ENCODE measurements at places on chromosomes 11 and 22.

GRCh38 chr22:19382240-19382639, 49.3 kb downstream of the HIRA start:
- no peak for DNase-seq

DNA sequence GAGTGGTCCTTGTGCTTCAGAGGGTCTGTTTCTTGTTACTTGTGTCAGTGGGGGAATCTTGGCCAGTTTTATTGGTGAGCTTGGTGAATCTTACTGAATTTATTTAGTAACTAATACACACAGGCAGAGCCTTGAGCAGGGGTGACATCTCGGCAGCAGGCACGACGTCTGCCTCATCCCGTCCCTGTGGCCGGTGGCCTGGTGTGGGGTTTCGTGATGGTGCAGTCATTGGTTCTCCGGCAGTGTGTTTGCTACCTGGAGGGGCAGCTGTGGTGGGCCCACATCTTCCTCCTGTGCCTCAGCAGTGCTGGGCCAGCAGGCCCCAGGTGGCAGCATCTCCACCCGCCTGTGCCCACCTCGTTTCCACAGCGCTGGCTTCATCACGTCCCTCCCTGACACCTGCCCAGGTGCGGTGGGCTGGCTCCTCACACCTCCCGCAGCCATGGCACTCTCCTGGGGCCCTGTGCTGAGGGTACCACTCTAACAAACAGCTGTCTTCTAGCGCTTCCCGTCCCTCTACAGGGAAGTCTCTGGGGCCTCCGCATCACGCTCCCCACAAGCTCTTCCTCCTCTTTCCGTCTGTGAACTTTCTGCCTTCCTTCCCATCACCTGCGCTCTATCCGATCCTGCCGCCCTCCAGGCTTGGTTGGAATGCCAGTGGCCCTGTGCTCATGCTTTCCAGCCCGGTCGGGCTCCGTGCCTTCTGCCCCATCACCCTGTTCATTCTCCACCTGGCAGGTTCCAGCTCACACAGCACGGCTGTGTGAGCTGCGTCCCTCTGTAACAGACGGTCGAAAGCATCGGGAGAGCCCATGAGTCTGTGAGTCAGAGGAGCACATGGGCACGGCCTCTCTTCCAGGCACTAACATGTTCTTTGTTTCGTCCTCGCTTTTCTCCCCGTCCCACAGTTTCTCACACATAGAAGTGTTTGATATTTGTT, 203.4 kb downstream of the TBC1D22A start:
- peak; percentile 84 for DNase-seq

DNA sequence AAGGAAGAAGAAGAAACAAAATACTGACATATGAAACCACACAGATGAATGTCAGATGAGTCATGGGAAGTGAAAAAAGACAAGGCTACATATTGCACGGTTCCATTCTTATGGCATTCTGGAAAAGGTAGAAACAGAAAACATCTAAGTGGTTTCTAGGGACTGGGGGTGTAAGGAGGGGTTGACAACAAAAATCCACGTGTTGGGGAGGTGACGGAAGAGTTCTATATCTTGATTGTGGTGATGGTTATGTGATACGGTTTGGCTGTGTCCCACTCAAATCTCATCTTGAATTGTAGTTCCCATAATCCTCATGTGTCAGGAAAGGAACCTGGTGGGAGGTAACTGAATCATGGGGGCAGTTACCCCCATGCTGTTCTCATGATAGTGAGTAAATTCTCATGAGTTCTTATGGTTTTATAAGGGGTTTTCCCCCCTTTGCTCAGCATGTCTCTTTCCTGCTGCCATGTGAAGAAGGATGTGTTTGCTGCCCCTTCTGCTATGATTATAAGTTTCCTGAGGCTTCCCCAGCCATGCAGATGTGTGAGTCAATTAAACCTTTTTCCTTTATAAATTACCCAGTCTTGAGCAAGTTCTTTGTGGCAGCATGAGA, 6.4 kb upstream of the ARFGAP3 start:
- DNase-seq = peak; percentile 56

DNA sequence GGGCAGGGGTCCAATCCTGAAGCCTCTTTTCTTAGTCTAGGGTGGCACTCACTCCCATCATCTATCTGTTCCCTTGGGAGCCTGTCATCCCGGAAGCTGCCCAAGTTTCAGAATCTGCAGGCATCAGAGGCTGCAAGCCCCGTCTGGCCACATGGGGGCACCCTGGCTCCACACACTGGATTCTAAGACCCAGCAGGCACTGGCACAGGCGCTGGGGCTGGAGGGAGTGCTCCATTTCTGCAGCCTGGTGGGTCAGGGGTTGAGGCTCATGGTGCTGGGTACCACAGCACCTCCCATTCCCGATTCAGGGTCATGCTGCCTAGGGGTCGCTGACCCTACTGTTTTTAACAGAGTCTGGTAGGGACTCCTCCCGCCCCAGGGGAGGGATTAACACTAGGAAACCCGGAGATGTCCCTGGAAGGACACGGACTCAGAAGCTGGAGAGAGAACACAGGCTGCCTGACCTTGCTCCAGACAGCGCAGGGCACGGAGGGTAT, 243.9 kb upstream of the SYN3 start:
- DNase-seq = peak; percentile 69

DNA sequence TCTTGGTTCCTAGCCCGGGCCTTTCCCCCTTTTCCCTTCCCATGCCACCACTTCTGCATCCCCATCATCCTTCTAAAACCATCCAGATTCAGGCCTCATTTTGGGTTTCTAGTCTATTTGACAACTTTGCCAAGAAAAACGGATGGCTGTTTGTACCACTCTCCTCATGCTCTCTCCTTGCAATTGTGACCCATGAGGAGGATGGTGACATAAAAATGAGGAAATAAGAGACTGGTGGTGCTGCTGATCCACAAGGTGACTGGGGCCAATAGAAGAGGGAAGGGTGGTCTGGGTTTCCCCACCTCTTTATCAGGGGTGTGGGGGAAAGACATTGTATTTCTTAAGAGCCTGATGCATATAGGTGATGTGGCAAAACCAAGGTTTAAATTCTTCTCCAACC, 1.0 kb downstream of the MS4A4A start:
- no peak for DNase-seq

DNA sequence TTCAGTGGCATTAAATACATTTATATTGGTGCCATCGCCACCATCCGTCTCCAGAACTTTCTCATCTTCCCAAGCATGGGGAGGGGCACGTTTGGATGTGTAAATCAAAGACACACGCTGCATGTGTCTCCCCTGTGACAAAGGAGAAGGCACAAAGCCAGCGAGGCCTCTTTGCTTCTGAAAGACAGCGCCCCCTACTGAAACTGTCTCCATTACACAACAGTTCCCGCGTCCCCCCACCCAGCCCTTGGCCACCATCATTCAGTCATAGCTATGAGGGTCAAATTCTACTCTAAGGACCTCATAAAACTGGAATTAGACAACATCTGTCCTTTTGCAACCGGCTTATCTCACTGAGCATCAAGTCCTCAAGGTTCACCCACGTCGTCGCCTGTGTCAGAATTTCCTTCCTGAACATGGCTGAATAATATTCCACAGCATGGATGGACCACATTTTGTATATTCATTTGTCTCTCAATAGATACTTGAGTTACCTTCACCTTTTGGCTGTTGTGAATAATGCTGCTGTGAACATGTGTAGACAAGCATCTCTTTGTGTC, 64.8 kb downstream of the IGF2 start:
- DNase-seq = no peak

DNA sequence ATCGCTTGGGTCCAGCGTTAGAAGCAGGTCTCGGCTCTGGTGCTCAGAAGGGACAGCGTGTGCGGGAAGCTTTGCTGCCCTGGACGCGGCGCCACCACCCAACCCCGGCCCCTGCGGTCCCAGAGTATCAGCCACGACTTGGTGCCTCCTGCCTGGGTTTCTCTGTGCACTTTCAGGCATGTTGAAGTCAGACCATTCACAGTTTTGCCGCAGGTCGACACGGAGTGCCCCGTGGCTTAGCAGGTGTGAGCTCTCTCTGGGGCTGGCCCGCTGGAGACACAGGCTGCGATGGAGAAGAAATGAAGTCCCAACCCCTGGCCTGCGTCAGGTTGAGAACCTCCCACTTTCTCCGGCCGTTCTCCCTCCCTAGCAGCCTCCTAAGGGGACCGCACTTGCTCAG, 494.5 kb downstream of the BRD1 start:
- no peak for DNase-seq

- DNase-seq = no peak
Observed at GRCh38 chr22:34236527-34236926, 316.3 kb upstream of the LARGE1 start.

- DNase-seq = no peak
Observed at GRCh38 chr11:95465887-95466286, 234.9 kb upstream of the SESN3 start.

GRCh38 chr11:25163421-25163820, 666.6 kb downstream of the LUZP2 start:
- DNase-seq = no peak

GRCh38 chr22:31107178-31107893, at the start of gene SELENOM:
SELENOM (minus strand) TSS chr22:31107568; CDS start chr22:31107505, 63 bp downstream.
- peak; percentile 96 for DNase-seq

DNA sequence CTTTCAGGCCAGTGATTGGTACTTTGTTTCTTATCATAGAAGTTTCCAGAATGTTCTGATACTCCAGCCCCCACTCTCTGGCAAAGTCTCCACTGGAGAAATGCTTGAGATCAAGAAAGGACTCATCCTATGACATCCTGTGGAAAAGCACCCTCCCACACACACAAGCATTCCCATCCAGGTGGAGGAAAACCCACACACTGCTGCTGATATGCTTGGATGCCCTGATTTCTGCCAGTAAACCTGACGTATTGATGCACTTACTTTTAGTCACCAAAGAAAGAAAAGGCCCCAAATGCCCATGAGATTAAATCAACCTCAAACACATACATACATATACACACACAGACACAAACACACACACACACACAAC, 9.2 kb upstream of the SLC5A12 start:
- DNase-seq = no peak

- no peak for DNase-seq
Observed at GRCh38 chr11:126339863-126340434, 15.5 kb upstream of the ST3GAL4 start.

DNA sequence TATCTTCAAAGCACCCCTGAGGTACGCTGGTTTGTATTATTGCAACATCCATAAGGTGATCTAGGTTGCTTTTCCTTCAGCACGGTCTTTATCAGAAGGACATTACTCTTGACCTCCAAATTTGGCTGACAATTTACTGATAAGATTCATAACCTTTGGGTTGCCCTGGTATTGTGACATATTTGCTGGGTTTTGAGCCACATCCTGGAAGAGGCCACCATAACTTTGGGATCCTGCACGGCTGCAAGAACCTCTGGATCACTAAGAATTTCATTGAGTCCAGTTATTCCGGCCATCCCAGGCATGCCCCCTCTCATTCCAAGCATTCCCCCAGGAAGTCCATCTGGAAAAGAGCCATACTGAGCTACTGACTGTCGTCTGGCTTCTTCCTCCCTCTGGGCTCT, 6.5 kb upstream of the PLET1 start:
- DNase-seq = no peak

DNA sequence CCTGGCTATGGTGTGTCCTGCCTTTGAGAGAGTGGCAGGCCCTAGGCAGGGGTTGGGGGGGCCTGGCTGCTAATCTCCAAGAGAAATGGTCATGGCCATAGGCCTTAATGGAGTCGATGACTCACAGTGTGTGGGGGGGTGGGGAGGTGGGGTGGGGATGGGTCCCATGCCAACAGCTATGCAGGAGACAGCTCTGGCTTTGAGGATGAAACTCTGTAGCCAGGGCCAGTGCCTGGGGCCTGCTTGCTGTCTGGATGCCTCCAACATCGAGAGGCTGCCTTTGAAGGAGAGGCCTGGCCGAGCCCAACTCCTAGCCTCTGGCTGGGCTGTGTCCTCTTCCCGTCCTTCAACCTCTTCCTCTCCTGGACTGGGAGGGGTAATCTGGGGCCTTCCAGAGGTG, 23.9 kb upstream of the TSPAN18 start:
- DNase-seq = no peak

DNA sequence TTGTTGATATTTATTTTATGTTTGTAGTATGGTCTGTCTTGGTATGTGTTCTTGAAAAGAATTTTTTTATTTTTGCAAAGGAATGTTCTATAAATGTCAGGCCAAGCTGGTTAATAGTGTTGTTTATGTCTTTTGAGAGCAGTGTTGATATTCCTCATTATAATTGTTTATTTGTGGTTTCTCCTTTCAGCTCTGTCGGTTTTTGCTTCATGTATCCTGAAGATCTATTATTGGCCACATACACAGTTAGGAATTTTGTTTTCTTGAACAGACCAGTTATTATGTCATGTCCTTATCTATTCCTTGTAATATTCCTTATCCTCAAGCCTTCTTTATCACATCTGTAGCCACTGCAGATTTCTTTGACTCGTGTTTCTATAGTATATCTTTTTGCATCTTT, 56.5 kb downstream of the PDHX start:
- no peak for DNase-seq

DNA sequence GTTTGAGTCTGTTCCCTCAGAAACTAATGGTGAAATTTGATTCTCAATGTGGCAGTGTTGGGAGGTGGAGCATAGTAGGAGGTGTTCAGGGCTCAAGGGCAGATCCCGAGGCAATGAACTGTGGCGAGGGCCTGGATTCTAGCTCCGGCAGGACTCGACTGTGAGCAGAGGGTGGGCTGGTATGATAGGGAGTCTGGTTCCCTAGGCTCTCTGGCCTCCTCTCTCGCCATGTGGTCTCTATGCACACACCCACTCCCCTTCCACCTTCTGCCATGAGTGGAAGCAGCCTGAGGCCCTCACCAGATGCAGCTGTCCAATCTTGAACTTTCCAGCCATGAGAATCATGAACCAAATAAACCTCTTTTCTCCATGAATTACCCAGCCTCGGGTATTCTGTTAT, 32.3 kb downstream of the ATP6V1E1 start:
- DNase-seq = no peak

Data from COLO829 (cell line).